ENCODE measurements at places on chromosomes 7 and 10.

GRCh38 chr7:143967398-143967797 lies 12.8 kb downstream of the OR2F1 start:
- DNase-seq = no peak

- no peak for DNase-seq
Observed at GRCh38 chr7:22545529-22545928, 45.5 kb upstream of the STEAP1B start.

GRCh38 chr7:110417611-110418010 lies 673.3 kb upstream of the LRRN3 start:
- DNase-seq = no peak

DNA sequence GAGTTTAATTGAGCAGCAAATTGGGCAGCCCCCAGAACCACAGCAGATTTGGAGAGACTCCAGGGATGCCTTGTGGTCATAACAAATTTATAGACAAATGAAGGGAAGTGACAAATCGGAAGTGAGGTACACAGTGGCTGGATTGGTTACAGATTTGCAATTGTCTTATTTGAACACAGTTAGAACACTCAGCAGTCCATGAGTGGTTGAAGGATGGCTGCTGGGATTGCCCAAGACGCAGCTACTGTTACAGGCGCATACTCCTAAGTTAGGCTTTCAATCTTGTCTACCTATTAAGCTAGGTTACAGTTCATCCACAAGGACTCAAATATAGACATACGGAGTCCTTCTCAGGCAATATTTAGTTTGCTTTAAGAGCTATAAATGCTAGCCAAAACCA lies 7.4 kb downstream of the ACADSB start:
- DNase-seq = no peak

GRCh38 chr7:150940431-150941102 lies 37.6 kb downstream of the KCNH2 start:
- no peak for DNase-seq

DNA sequence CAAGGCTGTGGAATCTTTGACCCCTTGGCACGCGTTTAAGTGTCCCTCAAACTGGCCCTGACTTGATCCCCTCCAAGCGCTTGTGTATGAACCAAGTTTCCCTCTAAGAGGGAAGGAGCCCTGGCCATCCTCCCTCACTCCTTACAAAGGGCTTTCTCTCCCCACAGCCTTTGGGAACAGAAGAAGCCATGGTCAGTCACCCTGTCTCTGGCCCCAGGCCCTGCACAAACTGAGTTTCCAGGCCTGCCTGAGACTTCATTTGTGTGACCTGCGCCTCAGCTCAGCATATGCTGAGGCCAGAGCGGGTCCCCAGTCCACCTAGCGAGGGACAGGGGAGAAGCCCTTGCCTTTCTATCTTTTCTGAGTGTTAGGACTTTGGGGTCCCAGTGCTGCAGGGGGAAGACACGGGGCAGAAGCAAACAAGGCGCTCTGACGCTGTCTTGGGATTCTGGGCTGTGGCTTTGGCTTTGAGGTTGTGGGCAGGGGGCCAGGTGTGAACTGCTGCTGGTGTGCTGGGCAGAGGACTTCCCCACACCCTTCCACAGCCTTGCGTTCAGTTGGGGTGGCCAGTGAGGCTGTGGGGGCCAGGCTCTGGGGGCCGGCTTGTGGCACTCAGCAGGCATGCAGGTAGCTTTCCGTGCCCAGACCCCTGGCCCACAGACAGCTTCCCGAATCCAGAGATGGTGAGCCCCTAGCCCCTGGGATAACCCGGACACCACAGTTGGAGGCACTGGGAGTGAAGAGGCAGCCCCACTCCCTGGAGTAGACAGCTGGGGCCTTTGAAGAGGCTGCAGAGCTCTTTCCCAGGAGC lies 1.5 kb downstream of the RET start:
- DNase-seq = no peak
